ENCODE measurements at places on chromosomes 7 and 10.

DNA sequence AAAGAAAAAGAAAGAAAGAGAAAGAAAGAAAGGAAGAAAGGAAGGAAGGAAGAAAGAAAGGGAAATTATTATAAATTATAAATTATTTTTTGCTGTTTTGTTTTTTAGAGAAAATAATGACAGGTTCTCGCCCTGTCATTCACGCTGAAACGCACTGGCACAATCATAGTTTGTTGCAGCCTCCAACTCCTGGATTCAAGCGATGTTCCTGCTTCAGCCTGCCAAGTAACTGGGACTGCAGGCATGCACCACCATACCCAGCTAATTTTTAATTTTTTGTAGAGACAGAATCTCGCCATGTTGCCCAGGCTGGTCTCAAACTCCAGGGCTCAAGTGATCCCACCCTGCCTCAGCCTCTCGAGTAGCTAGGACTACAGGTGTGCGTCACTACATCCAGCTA lies 21.6 kb downstream of the MMD2 start:
- no peak for DNase-seq

DNA sequence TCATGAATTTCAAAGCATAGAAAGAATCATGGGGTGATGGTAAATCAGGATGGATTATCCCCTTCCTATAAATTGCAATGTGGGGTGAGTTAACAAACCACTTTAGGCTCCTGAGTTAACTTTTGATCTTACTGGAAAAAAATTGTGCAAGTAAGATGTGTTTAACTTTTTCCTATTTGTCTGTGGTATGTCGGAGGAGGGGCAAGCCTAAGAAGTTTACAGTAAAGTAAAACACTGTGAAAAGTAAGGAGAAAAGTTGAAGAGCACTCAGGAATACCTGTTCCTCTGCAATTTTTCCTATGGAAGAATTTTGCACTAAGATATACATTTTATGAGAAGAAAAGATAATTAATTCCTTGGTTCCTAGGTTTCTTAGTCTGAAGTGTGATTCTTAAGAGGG lies 44.4 kb downstream of the IFIT5 start:
- DNase-seq: no peak

GRCh38 chr10:7553531-7553930 lies 113.2 kb downstream of the ITIH5 start:
- DNase-seq: no peak

DNA sequence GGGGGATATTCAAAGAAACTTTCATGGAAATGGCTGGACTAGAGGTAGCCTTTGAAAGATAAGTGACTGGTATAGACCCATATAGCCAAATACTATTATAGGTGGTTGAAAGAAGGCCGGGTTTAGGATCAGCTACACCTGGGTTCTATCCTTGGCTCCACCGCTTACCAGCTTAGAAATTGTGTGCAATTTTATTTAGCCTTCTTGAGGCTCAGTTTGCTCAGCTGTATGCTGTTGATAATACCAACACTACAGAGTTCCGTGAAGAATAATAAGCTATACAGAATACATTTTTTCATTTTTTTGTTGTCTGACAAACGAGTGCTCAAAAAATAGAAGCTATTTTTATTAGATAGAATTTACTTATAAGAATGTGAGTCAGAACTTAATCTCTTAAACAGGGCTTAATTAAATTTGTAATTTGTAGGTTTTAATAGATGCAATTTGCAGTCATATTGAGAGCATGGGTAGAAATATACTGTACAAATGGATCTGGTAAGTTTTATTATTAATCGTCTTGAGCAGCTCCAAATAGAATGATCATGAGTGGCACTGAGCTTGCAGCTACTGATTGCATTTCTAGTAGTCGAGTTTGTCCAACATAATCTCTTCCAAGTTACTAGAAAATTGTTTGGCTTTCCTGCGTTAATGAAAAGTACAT lies 164.3 kb upstream of the PHYHIPL start:
- no peak for DNase-seq

GRCh38 chr7:12943781-12944180 lies 256.3 kb downstream of the ARL4A start:
- DNase-seq: no peak

- DNase-seq: no peak
Measured at GRCh38 chr10:103602028-103602851, 108.7 kb downstream of the NEURL1 start.

- DNase-seq: no peak
Measured at GRCh38 chr10:69640196-69640980, 10.3 kb downstream of the FAM241B start.

DNA sequence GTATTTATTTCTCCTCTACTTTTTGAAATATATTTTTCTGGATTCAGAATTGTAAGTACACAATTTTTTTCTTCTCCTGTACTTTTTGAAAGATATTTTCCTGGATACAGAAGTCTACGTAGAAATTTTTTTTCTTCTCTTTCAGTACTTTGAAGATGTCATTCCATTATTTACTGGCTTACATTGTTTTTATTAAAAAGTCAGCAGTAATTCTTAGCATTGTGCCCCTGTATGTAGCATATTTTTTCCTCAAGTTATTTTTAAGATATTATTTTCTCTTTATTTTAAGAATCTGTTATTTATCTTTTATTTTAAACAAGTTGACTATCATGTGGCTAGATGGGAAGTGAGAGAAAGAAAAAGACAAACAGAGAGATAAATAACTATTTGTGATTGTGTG lies 119.0 kb upstream of the NPSR1 start:
- no peak for DNase-seq

All from stimulated activated CD4-positive, alpha-beta T cell treated with anti-CD3 and anti-CD28 coated beads, Interleukin-15, amount 100 ng/mL, for 1 hour (primary cell).